Activated CD4-positive, alpha-beta T cell treated with anti-CD3 and anti-CD28 coated beads for 48 hours (primary cell): ENCODE measurements at places on chromosomes 5 and 9.

DNA sequence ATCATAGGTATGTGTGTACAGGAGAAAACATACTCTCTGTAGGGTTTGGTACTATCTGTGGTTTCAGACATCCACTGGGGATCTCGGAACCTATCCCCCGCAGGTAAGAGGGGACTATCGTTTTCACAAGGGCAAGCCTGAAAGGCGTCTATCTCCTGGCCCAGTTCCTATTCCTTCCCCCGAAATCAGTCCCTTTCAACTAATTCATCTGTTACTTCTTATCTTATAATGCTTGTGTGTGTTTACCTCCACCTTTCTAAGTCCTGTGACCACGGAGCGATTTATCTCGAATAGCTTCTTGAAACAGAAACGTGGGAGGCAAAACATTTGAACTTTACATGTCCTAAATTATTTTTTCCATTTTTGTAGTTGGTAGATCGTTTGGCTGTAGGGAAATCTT, 11.4 kb downstream of the ABO start:
- DNase-seq = no peak

DNA sequence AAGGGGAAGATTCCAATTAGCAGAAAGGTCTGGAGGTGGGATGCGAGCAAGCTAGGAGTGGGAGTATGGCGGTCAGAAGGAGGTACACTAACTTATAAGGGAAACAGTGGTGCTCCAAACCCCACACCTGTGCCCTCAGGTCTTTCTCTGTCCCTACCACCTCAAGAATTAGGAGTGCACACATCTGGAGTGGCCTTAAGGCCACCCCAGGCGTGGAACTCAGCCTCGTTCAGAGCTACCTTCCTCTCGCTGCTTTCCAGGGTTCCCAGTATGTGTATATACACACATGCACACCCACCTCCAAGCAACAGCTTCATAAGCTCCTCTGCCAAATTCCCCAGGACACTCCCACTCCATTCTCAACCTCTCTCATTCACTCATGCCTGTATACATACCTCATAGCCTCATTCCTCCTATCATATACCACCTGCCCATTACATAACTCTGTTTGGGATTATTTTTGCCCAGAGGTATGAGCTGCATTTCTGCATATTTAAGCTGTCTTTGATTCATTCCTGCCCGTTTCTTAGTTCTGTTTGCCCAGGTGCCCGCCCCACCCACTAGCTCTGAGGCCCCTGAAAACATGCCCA, 118.7 kb downstream of the PSD2 start:
- no peak for DNase-seq

GRCh38 chr9:36855448-36856315, 178.4 kb downstream of the PAX5 start:
- peak; percentile 54 for DNase-seq

DNA sequence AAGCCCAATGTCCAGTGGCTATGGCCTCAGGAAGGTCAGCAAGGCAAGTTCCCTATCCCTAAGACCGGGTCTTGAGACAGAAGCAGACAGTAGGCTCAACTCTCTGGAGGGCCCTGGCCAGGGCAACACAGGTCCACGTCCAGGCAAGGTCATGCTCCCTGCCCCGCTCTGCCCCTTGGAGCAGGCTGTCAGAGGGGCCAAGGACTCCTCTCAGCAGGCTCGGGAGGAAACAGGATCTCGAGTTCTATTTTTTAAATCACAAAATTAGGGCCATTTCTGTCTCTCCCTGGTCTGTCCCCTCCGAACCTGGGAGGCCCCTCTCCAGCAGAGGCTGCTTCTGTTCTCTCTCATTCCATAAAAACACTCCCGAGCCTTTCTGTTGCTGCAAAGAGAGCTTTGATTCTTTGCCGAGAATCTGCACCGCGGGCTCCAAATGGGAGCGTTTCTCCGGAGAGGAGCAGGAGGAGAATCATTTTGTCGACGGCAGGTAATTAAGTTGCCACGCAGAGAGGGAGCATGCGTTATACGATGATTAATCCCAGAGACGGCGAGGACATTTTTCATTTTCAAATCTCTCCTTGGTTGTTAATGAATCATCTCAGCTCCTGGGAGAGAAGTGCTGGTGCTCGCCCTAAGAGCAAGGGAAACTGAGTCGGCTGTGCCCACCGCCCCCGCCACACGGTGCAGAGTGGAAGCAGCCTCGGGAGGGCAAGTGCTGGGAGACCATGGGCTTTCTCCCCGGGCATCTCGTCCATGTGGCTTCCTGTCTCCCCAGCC, 24.5 kb upstream of the FCN1 start:
- DNase-seq = no peak

DNA sequence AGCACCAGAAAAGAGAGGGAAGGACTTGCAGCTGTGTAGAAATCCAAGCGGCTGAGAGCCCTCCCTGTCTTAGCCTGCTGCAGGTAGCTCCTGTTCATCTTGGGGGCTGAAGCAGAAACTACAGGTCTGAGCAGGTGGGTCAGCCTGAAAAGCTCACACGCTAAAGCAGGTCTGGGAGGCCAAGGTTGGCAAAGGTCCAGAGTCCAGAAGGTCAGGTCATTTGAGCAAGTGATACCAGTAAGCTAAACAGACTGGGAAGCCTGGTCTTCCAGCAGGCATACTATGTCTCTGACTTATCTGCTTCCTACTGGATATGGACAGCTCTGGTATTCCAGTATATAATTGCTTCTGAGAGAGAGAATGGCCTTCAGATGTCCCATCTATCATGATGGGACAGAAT, 26.2 kb downstream of the PTCD2 start:
- no peak for DNase-seq

DNA sequence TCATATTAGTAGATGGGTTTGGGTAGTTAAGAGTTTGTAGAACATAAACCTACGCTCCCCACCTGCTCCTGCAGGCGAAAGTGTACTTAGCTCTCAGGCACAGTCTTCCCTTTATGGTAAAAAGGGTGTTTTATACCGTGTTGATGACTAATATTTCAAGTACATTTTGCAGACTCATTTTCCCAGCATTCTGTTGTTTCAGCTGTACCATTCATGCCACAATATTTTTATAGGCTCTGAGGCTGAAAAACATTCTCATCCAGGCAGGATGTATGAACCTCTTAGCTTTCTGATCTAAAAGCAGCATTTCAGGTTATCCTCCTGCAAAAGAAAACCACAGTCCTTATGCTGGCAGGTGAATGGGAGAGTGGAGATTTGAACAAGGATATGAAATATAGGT, 231.4 kb downstream of the NR2F1-AS1 start:
- DNase-seq = no peak

GRCh38 chr5:137589185-137589584, 90.1 kb upstream of the SPOCK1 start:
- no peak for DNase-seq

DNA sequence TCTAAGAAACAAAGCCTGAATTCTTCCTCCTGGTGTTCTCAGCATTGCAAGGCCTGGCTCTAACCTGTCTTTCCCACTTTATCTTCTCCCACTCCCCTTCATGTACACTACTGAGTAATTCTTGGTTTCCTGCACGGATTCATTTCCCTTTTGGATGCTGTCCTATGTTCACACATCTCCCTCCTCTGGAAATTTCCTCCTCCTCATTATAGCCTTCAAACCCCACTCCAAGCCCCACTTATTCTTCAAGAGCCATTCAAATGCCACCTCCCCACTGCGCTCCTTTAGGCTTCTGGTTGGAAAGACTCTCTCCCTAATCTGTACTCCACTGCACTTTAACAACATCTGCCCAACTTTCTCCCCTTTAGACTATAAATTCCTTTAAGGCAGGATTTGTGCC, 28.2 kb upstream of the C5orf63 start:
- no peak for DNase-seq

DNA sequence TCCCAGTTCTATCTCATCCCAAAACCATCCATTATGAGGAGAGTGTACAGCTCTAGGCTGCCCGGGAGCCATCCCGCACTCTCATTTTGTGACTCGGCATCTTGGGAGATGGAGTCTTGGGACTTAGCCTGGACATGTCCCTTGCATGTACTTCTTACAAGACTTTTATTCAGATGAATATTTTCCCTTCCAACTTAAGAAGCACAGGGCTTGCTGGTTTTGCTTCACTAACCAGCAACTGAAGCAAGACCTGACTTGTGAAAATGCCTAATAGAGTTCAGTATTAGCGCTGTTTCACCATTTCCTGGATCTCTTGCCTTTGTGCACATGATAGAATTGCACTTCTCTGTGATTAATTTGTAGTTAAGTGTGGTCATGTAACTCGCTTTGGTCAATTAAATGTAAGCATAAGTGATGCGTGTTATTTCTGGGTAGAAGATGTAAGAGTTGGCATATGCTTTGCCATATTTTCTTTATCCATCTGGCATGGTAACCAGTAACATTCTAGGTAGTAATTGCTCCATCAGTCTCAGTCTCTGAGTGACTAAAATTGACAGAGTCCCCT, 55.8 kb downstream of the PDCD1LG2 start:
- no peak for DNase-seq

GRCh38 chr9:136051453-136051836, 43.6 kb downstream of the NACC2 start:
- DNase-seq = no peak

DNA sequence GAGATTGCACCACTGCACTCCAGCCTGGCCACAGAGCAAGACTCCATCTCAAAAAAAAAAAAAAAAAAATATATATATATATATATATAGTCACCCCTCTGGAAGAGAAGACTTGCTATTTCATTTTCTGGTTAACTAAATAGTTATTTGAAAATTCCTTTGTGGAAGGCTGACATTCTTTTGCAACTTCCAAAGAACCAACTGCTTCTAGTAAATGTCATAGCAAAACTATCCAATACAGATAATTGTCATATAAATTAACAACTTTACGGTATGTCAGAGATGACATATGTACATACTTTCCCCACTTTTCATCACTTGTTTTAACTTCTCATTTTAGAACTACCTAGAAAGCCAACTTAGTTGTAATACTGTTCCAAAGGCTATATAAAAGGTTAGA, 50.9 kb downstream of the PRUNE2 start:
- DNase-seq = no peak

- no peak for DNase-seq
Measured at GRCh38 chr9:137293094-137293481, 9.0 kb downstream of the NRARP start.

- no peak for DNase-seq
Measured at GRCh38 chr9:76313771-76314170, 80.5 kb downstream of the RFK start.

DNA sequence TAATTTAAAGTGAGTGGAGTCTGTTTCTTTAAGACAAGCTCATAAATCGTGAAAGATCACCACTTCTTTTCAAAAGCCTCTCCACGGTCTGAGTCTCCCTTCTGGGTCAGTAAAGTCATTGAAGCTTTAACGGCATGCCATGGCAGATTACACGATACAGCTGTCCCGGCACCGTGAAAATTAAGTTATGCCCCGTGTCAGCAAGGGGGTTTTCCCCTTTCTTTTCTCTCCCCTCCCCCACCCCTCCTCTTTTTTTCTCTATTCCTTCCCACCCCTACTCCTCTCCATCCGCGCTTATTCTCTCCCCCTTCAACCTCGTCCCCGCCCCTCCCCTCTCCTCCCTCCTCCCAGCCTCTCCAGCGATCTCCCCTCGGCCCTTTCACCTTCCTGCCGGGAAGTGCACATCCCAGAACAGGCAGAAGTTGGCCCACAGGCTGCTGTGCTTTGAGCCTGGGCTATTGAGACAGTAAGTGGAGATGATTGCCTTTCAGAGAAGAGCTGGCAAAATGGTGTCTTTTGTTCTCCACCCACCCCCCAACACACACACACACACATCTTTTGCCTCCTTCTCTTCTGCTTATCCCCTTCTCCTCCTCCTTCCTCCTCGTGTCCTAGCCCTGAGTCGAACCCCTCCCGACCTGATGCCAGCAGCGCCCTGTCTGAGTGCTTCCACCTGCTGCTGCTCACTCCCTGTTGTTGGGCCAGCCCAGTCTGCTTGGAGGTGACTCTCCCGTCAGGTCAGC, 44.1 kb downstream of the GAS1 start:
- DNase-seq = no peak

GRCh38 chr5:4078544-4078943, 482.9 kb downstream of the IRX1 start:
- DNase-seq = no peak

GRCh38 chr5:176774216-176775171, 35.9 kb upstream of the UNC5A start:
- no peak for DNase-seq

DNA sequence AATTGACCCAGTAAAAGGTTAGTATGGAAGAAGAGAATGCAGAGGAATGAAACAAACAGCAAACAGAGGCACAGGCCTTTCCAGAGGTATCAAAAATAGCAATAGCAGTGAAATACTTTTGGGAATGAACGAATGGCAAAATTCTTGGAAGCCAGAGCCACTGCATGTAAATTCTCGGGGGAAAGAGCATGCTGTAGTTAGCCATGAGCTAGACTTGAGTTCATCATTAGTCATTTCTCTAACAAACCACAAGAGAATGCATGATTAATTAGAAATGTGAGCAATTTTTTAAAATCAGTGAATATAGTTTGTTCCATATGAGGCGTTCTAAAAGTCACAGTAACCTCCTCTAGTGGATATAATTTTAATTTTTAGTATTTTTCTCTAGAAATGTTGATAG, 170.3 kb upstream of the PRR16 start:
- DNase-seq = no peak

- DNase-seq = no peak
Measured at GRCh38 chr9:123020796-123021195, 12.7 kb upstream of the GPR21 start.

- DNase-seq = no peak
Measured at GRCh38 chr9:122402874-122403273, 32.0 kb downstream of the PTGS1 start.

DNA sequence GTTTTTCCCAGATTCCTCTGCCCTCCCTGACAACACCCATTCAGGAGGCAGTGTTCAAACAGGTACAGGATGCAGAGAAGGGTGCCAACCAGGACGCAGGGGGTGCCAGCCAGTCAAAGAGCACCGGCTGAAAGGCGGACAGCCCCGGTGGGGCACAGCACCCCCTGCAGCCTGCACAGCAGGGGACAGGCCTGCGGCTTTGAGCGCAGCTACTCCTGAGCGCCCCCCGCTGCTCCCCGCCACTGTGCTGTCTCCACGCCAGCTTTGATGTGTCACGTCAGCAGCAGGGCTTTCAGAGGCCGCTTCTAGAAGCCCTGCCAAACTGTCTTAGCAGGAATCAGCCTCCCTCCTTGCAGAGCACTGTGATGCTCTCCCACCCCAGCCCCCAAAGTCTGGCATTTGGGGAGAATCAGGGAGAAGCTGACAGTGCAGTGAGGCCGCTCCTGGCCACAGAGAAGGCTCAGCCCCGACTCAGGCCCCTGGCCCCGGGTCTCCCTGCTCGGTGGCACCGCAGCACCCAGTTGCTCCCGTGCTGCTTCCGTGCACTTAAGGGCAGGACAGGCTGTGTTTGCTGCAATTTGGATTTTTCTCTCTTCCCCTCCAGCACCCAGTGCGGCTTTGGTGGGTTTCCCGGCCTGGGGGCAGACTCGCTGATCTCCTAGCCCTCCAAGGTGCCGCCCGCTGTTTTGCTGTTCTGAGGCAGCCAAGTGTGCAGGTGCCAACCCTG, 20.3 kb downstream of the AK8 start:
- no peak for DNase-seq
